ENCODE measurements at places on chromosomes 16 and 17.

GRCh38 chr17:80827646-80828643 lies 163.7 kb upstream of the CHMP6 start:
- no peak for DNase-seq

GRCh38 chr16:2981899-2982250 lies 1.6 kb upstream of the PKMYT1 start:
- no peak for DNase-seq

DNA sequence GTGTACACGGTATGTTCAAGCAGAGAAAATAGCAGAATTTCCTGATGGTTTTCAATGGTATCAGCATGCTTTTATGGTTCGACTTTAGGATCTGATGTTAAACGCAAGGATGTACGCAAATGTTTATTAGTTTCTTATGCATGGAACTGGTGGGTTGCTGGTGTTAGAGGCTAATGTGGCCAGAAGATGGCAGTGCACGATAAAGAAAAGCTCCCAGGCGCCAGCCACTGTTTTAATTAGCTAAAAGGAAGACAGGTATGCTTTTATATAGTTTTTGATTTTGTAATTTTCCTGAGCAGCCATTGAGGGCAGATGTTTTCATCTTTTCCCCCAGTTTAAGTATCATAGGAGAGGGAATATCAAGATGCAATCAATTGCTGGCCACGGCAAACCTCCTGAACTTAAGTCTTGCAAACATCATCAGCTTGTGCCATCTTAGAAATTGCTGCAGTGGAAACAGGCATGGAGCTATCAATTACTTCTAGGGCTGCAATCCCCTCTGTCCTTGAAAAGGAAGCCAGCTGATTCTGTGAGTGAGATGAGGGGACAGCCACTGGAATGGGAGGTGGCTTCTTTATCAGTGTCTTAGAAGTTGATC lies 648.5 kb upstream of the RBFOX1 start:
- DNase-seq = no peak

DNA sequence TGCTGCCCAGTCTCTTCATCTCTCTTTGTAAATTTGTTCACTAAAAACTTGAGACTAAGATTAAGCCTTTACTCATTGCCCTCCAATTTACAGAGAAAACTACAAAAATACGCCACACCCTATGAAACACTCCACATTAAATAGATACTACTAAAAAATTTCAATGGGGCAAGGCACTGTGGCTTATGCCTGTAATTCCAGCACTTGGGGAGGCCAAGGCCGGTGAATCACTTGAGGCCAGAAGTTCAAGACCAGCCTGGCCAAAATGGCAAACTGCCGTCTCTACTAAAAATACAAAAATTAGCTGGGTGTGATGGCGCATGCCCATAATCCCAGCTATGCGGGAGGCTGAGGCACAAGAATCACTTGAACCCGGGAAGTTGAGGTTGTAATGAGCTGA lies 3.8 kb downstream of the UBE2O start:
- DNase-seq = no peak

GRCh38 chr17:70527364-70527888 lies 358.1 kb downstream of the KCNJ2 start:
- no peak for DNase-seq

GRCh38 chr17:49616086-49616485 lies 40.4 kb downstream of the NXPH3 start:
- no peak for DNase-seq

GRCh38 chr17:6078458-6078871 lies 8.3 kb downstream of the WSCD1 start:
- DNase-seq = no peak

DNA sequence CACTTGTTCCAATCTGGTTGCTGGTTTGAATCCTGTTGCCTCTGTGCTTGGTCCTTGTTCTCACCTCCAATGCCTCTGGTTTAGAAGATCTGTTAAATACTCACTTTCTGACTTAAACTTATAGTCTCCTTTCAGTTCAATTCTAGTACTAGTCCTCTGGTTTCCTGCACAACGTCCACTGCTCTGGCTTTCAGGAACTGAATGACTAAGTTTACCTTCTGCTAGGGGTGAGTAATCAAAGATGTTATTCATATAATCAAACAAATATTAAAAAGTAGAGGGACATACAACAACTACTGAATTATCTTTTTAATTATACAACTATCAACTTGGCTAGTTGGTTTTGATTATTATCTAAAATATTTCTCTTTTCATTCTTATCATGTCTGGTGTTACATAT lies 496.4 kb upstream of the TOM1L1 start:
- DNase-seq = no peak

- DNase-seq = no peak
Measured at GRCh38 chr17:43545383-43545632, 832 bp downstream of the ETV4 start.

DNA sequence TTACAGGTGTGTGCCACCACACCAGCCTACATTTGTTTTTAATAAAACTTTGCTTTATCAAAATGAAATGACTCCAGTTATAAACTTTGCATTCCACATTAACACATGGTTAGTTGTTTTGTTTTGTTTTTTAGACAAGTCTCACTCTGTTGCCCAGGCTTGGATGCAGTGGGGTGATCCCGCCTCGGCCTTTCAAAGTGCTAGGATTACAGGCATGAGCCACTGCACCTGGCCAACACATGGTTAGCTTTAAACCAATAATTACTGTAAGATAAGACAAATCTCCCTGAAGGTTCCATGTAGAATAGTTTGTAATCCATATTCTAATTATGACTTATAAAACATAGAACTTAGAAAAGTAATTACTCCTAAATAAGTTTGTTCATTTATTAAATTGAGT lies 89.8 kb upstream of the MED13 start:
- DNase-seq = no peak

GRCh38 chr17:38885728-38886642 lies 16.1 kb downstream of the LASP1 start:
- DNase-seq = no peak

GRCh38 chr17:7439462-7440112 lies at the start of gene FGF11:
TSS of gene FGF11 (plus strand) at chr17:7439512. CDS start at chr17:7439621, 109 bp downstream.
- no peak for DNase-seq

All from activated CD4-positive, alpha-beta T cell treated with anti-CD3 and anti-CD28 coated beads for 1 hour (primary cell).